Femur (tissue), 1 donor: ENCODE measurements at places on chromosomes 5 and 9.

DNA sequence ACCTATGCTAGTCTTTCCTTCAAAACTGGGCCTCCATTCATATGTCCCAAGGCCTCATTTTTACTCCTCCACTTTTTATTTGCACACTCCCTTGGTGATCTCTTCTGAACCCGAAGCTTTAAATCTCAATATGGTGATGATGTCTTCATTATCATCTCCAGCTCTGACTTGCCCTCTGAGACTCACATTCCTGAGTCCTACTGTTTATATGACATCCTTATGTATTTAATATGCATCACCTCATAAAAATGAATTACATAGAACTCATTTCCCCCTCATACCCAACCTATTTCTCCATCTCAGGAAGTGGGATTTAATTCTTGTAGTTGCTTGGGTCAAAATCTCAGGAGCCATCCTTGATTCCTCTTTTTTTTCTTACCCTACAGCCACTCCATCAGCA, 473.0 kb downstream of the EBF1 start:
- no peak for DNase-seq

- no peak for DNase-seq
These were observed 85.4 kb upstream of the CEP78 start for GRCh38 chr9:78150312-78150982.

GRCh38 chr9:73906671-73907070, 590.5 kb upstream of the RORB start:
- DNase-seq, result no peak

- no peak for DNase-seq
These were observed 87.0 kb upstream of the MTAP start for GRCh38 chr9:21715408-21715807.

GRCh38 chr5:159412284-159413046, 82.2 kb upstream of the IL12B start:
- peak; percentile 28 for DNase-seq

- no peak for DNase-seq
These were observed 482.3 kb downstream of the SPOCK1 start for GRCh38 chr5:137016783-137017324.

GRCh38 chr5:160496784-160497183, 75.1 kb downstream of the PTTG1 start:
- DNase-seq, result no peak

DNA sequence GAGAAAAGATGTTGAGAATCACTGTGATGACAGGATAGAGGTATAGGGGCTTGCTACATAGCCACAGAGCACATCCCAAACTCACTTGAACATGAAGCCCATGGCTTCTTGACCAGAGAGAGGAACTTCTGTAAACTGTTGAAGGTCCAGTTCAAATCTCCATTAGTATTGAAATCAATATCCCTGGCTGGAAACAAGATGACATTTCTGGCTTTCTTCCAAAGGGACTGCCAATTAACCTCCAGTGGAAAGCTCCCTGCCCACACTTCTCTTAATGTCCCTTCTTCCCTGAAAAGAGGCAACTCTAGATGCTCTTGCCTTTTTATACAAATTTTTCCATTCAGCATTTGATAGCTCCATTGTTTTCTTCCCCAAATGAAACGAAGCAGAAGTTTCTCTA, 612.1 kb downstream of the EBF1 start:
- DNase-seq, result no peak

GRCh38 chr5:54480296-54480695, 24.8 kb downstream of the HSPB3 start:
- no peak for DNase-seq

- DNase-seq, result no peak
These were observed 510.0 kb downstream of the KCTD16 start for GRCh38 chr5:144680711-144681110.

- no peak for DNase-seq
These were observed 622.8 kb downstream of the PSAT1 start for GRCh38 chr9:78919701-78920100.

- DNase-seq, result no peak
These were observed 156.5 kb downstream of the PJA2 start for GRCh38 chr5:109253262-109253661.

GRCh38 chr9:116260531-116260930, 106.9 kb downstream of the PAPPA start:
- DNase-seq, result no peak

- DNase-seq, result no peak
These were observed 19.2 kb downstream of the BHMT start for GRCh38 chr5:79130781-79131180.

- no peak for DNase-seq
These were observed 57.6 kb downstream of the NLN start for GRCh38 chr5:65779643-65780042.

DNA sequence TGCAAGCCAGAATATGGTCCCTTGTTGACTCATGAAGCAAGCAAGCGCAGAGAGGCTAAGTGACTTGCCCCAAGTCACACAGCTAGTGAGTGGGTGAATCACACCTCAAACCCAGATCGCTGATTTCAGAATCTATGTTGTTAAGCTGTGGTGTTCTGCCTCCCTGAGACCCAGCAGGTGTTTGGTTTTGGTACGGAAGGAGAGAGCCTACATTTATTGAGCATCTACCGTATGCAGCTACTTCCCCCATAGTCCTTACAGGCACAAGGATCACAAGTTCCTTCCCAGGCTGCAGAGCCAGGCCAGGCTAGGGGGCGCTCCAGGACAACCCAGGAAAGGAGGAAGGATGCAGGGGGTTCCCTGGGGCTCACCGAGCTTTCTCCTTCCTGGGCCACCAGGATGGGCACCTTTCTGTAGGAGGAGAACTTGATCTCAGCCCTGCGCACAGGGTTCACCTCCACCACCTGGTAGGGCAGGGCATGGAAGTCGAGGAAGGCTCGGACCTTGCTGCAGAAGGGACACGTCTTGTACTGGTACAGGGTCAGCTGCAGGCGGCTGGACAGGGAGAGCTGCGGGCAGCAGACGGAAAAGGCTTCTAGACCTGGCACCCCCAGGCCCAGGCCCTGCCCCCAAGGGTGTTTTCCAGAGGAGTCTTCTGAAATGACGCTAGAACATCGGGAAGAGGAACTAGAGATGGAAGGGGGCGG, 2.5 kb downstream of the PTGES2 start:
- DNase-seq, result peak; percentile 65

- DNase-seq, result peak; percentile 67
These were observed 14.1 kb downstream of the TRIM7 start for GRCh38 chr5:181190711-181191525.

DNA sequence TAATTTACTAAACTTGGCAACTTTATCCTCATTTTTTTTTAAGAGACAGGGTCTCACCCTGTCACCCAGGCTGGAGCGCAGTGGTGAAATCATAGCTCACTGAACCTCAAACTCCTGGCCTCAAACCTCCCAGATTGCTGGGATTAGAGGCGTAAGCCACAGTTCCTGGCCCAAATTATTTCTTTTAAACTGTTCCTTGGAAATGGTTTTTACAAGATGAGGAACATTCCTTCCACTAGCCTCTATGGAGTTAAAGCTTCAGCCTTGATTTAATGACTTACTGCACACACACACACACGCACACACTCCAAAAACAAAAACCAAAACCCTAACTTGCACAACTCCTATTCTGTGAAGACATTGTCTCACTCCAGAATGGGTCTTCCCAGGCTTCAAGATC, 77.2 kb upstream of the TARS1 start:
- no peak for DNase-seq

GRCh38 chr5:40033411-40033810, 608.6 kb upstream of the DAB2 start:
- DNase-seq, result no peak

DNA sequence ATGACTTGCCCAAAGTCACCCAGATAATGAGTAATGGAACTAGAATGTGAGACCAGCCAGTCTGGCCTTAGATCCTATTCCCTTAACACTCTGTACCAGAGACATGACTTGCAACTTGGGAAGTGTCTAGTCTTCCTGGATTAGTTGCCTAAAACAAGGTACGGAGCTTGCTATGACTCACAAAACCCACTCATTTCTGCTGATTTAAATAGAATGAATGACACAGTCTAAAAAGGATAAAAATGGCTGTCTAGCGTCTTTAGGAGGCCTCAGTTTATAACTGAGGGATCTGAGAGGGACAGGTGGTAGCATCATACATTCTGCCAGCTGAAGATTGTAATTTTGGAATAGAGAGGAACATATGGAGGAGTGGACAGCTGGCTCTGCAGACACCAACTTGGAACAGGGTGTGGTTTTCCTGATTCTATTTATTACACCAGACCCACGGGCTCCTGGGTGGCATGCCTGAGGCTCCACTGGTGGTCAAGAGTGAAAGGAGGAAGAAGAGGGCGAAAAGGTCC, 62.7 kb downstream of the ABLIM3 start:
- DNase-seq, result no peak

DNA sequence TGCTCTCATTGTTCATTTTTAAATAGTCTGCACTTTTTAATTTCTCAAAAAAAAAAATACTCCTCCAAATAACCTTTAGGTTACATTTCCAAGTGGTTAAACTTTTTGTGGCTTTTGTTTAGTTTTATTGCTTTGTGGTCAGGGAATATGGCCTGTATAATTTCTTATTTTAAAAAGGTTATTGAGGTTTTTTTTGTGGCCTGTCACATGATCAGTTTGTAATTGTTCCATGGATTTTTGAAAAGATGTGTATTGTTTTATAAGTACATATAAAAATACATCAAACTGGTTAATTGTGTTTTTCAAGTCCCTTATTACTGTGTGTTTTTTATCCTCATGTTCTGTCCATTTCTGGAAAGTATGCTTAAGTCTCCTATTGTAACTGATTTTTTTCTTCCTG, 64.0 kb downstream of the ZNF618 start:
- no peak for DNase-seq

GRCh38 chr9:111919875-111920274, 23.3 kb downstream of the UGCG start:
- no peak for DNase-seq

DNA sequence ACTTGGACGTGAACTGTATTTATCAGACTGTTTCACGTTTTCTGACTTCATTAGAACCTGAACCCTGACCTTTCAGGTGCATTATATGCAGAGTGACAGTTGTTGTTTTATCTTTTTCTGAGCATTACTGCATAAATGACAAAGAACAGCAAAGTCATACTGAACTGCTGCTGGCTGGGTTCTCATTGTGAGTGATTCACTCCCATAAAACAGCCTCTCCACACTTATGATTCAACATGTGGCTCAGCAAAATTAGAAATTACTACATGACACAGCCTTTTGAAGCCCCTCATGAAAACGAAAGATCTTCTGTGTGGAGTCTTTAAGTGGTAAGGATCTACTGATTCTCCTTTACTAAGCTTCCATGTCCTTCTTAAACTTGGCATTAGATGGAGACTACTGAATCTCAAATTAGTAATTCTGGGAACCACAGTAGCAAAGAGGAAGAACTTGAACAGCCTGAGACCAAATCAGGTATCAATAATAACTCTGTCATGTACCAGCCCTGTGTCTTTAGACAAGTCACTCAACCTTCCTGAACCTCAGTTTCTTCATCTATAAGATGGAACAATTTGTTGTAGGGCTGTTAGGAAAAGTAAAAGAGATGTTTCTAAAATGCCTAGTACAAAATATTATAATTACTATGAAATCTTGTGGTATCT, 172.3 kb upstream of the GNA14 start:
- no peak for DNase-seq

- no peak for DNase-seq
These were observed 64.2 kb downstream of the DUSP1 start for GRCh38 chr5:172706796-172707195.

DNA sequence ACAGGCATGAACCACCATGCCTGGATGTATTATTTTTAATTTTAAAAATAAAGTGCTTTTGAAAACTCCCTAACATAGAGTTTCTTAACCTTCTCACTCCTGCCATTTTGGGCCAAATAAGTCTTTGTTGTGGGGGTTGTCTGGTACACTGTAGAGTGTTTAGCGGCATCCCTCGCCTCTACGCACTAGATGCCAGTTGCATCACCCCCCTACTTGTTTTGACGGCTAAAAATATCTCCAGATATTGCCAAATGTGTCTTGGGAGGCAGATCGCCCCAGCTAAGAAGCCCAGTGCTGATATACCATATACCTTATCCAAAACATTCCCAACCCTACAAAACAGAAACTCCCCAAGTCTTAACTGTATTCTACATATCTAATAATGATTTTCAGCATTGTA, 54.6 kb downstream of the SCAI start:
- no peak for DNase-seq

DNA sequence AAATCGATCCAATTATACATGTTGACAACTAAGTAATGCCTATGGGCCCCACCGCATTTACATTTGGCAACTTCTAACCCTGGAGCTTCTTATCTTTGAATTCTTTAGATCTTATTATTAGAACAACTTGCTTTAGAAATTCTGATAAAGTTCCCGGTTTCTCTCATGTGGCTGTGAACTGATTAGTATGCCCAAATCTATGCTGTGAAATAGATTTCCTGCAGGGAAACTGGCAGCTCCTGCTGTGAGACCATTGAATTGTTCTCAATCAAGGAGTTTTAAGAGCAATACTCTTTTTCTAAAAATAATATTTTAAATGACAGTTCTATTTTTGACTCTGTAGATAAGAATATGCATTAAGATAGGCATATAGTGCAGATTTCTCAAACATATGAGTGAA, 177.5 kb downstream of the GABRB2 start:
- no peak for DNase-seq

- no peak for DNase-seq
These were observed 39.2 kb downstream of the PRUNE2 start for GRCh38 chr9:76866689-76867088.

DNA sequence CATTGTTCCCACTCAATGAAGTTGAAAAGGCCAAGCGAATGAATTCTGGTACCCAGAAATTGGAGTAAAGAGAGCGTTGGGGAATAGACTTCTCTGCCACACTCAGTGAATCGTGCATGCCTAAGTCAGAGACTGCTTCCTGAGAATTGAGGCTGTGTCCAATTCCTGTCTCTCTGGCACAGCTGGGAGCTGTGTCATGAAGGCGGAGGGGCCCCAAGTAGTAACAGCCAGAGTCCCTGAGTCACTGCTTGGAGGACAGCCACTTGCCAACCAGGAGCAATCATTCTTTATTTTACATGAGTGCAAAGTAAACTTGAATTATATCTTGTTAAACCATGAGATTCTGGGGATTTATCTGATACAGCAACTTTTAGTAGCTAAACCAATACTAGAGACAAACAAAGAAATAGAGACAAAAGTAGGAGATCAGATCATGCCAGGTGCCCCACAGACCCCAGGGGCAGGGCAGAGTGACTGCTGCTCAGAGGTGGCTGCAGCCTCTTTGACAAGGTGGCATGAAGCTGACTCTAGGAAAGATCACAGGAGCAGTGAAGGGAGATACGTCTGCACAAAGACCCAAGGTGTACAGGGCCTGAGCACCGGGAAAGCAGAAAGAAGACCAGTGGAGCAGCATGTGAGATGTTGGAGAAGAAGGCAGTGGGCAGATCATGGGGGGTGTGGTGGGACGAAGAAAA, 246.0 kb downstream of the GADD45G start:
- DNase-seq, result no peak

DNA sequence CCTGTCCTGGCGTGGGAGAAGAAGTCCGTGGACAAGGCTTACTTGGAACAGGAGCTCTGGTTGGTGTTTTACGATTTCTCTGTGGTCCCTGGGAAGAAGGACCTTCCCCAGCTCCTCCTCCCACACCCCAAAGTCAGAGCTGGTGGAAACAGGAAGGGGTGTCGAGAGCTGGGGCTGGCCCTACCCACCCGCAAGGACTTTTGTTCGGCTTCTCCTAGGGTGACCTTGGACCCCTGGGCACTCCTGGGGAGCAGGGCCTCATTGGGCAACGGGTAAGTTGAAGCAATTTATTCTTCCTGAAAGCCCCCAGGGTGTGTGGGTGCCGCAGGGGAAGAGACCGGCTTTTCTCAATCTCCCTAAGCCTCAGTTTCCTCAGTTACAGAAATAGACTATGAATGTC, 53.9 kb upstream of the ORM1 start:
- DNase-seq, result no peak
